ENCODE measurements at places on chromosomes 12 and 14.

DNA sequence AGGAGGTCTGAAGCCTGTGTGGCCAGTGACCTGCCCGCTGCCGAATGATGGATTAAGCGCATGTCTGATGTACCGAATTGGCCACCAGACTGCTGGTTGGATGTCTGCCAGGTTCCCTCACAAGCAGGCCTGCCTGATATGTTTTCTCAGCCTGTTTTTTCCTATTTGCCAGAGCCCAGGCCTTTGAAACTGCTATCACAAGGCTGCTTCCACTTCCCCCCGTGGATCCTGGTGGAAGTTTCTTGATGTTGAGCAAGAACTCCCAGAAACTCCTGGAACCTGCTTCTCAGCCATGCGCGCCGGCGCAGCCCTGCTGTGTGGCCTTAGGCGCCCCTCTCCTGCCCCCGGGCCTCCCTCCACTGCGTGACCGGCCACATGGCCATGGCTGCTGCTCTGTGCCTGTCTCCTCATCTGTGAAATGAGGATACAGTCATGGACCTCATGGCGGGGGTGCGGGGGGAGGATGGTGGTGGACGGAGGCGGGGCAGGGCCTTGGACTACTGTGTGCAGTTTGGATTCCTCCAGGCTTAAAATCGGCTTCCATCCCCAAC is 56.6 kb downstream of the CALM1 start:
- DNase-seq, result no peak

GRCh38 chr12:49818241-49818895 is 9.8 kb downstream of the NCKAP5L start:
- no peak for DNase-seq

- DNase-seq, result no peak
These were observed 1.2 kb upstream of the HECTD1 start for GRCh38 chr14:31208546-31209424.

DNA sequence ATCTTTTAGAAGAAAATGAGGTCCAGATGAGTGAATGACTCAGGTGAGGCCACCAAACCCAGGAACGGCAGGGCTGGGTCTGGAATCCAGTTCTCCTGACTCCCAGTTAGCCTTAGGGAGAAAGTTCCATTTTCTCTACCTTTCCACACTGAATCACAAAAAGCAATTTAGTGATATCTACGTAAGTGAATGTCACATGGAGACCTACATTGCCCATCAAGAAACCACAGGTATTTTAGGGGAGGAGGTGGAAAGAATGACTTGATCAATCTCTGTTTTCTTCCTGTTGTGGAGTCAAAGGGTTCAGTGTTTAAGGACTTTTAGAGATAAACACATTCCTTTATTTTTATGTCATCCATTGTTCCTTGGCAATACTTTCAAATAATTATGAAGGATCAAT is 106.9 kb upstream of the PTPRB start:
- DNase-seq, result no peak

GRCh38 chr14:58978343-58978742 is 210.1 kb upstream of the DAAM1 start:
- DNase-seq, result no peak

- DNase-seq, result peak; percentile 15
These were observed 704 bp downstream of the ATP2B1 start for GRCh38 chr12:89707703-89708564.

GRCh38 chr14:69848903-69849391 is 30.3 kb upstream of the SMOC1 start:
- DNase-seq, result no peak

DNA sequence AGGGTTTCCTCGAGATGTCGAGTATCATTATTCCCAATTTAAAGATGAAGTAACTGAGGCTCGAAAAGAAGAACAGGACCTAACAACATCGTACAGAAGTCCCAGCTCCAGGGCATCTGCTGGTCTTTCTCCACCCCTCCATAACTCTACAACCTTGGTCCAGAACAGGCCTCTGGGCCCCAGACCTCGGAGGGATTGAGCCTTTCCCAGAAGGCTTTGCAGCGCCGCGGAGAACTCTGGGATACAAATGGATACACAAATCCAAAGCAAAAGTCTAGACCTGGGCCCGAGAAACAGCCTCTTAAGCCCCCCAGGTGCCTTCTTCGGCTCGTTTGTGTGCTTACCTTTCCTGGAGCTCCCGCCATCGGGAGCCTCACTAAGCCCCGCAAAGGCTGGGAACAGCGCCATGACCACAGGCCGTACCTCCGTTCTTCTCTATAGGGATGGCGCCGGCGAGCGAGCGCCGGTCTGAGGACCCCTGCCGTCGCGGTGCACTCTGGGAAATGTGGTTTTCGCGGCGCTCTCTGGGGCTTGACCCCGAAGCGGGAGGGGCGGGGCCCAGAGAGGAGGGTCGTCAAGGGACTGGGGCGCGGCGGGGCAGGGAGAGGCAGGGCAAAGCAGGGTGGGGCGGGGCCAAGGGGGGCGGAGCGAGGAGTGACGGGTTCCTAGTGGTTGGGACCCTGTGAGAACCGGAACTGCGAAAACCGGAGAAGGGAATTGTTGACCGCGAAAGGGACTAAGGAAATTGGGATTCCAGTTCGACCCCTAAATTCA is at the start of gene NRDE2:
TSS of gene NRDE2 (minus strand) at position 445 of the 774 bp plus-strand sequence. CDS start at position 408, 37 bp downstream.
- peak; percentile 96 for DNase-seq

DNA sequence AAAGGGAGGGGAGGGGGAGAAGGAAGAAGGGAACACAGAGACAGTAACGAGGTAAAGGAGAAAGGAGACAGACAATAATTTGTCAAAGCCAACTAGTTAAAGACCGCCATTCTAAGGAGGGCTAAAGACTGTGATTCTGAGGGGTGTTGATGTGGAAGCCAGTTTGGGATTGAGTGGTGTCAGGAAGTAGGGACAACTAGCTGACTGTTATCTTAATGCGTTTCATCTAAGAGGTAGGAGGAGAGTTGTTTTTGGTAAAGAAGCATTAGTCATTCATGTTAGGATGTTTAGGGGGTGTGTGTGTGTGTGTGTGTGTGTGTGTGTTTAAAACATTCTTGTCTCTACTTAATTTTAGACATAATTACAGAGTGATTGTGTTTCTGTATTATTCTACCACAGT is 95.0 kb downstream of the INSM2 start:
- no peak for DNase-seq

GRCh38 chr14:35435177-35435576 is 30.6 kb upstream of the NFKBIA start:
- DNase-seq, result no peak

- no peak for DNase-seq
These were observed 21.3 kb upstream of the ZFP36L1 start for GRCh38 chr14:68814238-68814538.

DNA sequence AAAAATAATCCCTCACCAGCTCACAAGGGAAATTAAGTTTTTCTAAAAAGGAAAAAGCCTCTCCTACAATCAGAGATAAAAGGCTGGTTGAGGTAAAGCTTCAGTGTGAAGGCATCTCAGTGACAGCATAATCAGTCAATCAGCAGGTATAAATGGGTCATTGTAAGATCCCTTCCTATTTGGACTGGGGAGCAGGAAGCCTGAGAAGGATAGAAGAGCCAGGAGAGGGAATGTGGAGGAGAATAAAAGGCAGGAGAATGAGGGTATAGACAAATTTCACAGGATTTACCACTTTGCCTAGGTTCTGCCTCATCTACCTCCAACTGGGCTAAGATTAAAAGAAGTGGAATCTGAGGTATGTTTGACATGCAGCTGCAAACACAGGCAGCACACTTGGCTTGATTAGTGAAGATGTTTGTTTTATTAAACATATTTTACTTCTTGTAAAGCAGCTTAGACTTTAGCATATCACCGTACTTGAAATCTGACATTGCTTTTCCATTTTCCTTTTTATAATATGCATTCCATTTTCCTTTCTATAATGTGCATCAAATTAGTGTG is 479.1 kb upstream of the USP15 start:
- no peak for DNase-seq

- no peak for DNase-seq
These were observed 360.1 kb upstream of the TBX3 start for GRCh38 chr12:115044073-115044472.

- no peak for DNase-seq
These were observed 16.5 kb upstream of the LUM start for GRCh38 chr12:91127751-91128150.

DNA sequence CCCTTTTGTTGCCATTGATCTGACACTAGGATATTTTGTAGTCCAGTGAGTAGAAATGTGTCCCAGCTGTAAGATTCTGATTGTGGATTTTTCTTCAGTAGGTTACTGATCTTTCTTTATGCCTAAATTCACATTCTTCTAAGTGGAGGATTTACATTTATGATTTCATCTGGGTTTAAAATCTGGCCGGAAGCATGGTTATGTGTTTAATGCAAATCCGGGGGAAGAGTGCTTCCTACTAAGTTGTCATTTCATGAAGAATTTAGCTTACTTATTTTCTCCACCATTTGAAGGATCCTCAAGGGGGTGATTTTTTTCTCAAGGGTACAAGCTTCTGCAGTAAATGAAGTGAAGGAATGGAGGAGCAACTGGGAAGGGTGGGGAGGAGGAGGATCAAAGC is 96.7 kb downstream of the TMTC2 start:
- DNase-seq, result no peak

GRCh38 chr12:100908501-100908900 is 113.9 kb downstream of the ANO4 start:
- DNase-seq, result no peak

GRCh38 chr14:80787876-80788275 is 153.7 kb downstream of the CEP128 start:
- DNase-seq, result no peak

DNA sequence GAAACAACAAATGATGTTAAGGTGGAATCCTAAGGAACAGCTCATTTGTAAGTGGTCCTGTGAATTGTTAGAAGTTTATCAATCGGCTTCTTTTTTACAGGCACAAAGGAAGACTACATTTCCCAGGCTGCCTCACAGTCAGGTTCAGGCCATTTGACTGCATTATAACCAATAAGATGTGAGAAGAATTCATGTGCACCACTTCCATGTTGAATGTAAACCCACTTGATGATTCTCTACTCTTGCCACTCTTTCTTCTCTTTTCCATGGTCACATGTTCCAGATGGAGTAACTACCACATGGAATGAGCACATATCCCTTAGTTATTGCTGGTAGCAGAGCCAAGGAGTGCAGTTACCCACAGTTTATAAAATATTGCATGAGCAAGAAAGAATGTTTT is 67.1 kb upstream of the GZMB start:
- DNase-seq, result no peak

DNA sequence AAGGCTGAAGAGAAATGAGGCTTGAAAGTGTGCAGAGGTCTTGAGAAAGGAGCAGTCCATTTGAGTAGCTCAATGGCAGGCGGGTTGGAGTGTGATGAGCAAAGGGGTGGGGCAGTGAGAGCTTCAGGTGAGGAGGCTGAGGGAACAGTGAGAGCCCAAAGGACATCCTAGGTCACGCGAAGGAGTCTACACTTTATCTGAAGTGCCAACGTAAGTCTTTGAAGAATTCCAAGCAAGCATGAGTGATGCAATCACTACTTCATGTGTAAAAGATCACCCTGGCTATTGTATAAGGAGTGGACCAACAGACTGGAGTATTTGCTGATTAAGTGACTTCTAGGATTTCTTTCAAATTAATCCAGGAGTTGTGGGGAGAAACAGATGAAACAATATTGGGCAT is 159.9 kb upstream of the HIF1A start:
- DNase-seq, result no peak

GRCh38 chr12:52846356-52846970 is 2.3 kb downstream of the KRT78 start:
- DNase-seq, result no peak

GRCh38 chr12:128178966-128179365 is 88.0 kb upstream of the TMEM132C start:
- DNase-seq, result no peak

GRCh38 chr12:51793201-51793600 is 55.3 kb downstream of the FIGNL2 start:
- DNase-seq, result no peak

GRCh38 chr14:77882098-77882497 is 82.2 kb downstream of the ADCK1 start:
- no peak for DNase-seq

GRCh38 chr14:73491256-73492042 is 716 bp downstream of the RIOX1 start:
- peak; percentile 55 for DNase-seq

- DNase-seq, result no peak
These were observed 16.9 kb downstream of the SLC48A1 start for GRCh38 chr12:47789712-47790489.

GRCh38 chr12:72631926-72632685 is 359.9 kb downstream of the TRHDE start:
- no peak for DNase-seq

- DNase-seq, result no peak
These were observed 153.5 kb upstream of the USP15 start for GRCh38 chr12:62106547-62107185.

DNA sequence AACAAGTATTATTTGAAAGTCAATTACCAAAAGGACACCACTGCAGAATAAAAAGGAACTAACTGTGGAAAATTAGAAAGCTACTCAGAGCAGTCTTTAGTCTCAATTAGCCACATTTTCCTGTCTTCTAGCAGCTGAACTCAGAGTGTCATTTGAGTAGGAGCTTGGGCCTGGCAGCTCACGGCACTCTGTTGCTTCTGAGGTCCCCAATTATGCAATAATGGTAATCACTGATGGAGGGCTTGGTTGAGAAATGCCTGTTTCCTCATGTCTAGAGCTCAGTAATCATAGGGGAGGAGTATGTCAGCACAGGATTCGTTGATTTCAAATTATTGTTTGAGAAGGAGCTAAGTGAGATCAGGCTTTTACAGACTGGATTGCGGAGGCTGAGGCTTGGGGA is 108.6 kb downstream of the VRK1 start:
- no peak for DNase-seq

- DNase-seq, result no peak
These were observed 62.6 kb downstream of the DIO3 start for GRCh38 chr14:101623685-101624444.

- no peak for DNase-seq
These were observed 164.6 kb downstream of the GCH1 start for GRCh38 chr14:54738009-54738408.

DNA sequence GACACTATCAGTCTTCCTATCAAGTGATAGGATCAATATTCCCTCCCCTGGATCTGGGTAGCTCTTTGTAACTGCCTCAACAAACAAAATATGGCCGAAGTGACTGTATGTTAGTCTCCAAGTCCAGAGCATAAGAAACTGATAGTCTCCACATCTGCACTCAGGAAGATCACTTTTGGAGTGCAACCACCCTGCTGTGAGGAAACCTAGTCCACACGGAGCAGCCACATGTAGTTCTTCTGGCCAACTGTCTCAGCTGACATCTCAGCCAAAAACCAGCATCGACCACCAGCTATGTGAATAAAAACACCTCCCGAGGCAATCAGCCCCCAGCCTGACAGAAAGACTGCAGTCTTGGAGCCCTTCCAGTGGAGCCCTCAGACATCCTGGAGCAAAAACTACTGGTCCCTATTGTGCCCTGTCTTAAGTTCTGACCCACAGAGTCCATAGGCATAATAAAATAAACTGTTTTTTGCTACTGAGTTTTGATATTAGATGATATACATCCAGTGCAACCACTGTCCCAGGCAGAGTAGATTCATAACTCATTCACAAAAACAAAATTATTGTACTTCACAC is 143.8 kb downstream of the MED13L start:
- no peak for DNase-seq

GRCh38 chr14:38405851-38406635 is 150.2 kb upstream of the CLEC14A start:
- no peak for DNase-seq
